ENCODE measurements at places on chromosomes 13 and 19. TPM values are rescaled to one million over a fixed set of nuclear protein-coding genes. Genes with fewer than 3 reads are reported as not detected.

- peaks cover 3% of the 10 kb centered on the region for H3K27me3 ChIP-seq
- DNase-seq = peak; percentile 66
- peaks cover 5% of the 10 kb centered on the region for H3K4me1 ChIP-seq
Observed at GRCh38 chr19:18865973-18866799, 29.8 kb downstream of the CERS1 start.

DACH1 gene
- total RNA-seq = not detected

CCDC70 gene
- not detected for total RNA-seq

DNA sequence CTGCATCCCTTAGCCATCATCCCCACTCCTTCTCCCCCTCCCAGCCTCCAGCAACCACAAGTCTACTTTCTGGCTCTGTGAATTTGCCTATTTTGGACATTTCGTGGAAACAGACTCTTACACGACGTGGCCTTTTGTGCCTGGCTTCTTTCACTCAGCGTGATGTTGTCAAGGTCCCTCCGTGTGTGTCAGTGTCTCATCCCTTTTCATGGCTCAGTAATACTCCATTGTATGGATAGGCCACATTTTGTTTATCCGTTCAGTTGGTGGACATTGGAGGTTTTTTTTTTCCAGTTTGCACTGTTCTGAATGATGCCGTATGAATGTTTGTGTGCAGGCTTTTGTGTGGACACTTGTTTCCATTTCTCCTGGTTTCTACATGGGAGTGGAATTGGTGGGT lies 38.0 kb downstream of the BICRA start:
- H3K4me3 ChIP-seq = no peak overlapping the region
- no peak overlapping the region for H3K27ac ChIP-seq
- DNase-seq = no peak
- H3K4me1 ChIP-seq = peaks cover 36% of the 10 kb centered on the region

AMER2 gene
- not detected for total RNA-seq

Data from activated naive CD4-positive, alpha-beta T cell treated with anti-CD3 and anti-CD28 coated beads for 36 hours (primary cell).